ENCODE measurements at places on chromosomes 6 and 20.

DNA sequence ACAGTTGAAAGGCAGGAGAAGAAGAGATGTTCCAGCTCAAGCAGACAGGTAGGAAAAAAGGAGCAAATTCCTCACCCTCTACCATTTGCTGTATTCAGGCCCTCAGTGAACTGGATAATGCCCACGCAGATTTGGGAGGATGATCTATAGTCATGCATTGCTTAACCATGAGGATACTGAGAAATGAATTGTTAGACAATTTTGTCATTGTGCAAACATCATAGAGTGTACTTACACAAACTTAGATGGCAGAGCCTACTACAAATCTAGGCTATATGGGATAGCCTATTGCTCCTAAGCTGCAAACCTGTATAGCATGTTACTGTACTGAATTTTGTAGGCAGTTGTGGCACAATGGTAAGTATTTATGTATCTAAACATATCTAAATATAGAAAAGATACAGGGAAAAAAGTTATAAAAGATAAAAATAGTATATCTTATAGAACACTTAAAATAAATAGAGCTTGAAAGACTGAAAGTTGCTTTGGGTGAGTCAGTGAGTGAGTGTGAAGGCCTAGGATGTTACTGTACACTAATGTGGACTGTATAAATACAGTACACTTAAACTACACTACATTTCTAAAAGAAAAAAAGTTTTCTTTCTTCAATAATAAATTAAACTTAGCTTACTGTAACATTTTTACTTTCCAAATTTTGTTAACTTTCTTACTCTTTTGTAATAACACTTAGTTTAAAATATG is 672.3 kb downstream of the UTRN start:
- no peak for DNase-seq

DNA sequence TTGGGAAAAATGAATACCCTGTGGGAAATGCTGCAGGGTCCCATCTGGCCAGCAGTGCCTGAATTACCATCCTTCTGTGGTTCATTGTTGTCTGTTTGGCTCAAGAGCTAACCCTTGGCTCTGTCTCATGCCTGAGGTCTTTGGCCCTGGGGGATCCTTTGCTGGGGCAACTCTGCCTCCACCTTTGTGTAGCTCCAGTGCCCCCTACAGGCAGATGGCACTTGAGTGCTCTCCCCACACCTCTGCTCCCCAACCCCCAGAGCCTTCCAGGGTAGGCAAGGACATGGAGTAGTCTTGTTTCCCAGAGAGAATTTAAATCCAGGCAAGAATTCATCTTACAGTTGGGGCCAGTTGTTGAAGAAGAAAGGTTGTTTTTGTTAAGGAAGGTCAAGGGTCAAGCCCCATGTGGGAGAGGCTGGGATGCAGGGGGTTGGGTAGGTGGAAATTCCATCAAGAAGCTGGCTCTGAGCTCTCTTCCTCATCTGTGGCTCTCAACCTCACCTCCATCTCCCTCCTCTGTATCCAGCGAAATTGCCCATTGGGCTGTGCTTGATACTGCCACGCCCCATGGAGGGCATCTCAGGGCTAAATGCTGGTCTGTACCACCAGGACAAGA is 44.2 kb downstream of the ZNF831 start:
- DNase-seq, result peak; percentile 61

DNA sequence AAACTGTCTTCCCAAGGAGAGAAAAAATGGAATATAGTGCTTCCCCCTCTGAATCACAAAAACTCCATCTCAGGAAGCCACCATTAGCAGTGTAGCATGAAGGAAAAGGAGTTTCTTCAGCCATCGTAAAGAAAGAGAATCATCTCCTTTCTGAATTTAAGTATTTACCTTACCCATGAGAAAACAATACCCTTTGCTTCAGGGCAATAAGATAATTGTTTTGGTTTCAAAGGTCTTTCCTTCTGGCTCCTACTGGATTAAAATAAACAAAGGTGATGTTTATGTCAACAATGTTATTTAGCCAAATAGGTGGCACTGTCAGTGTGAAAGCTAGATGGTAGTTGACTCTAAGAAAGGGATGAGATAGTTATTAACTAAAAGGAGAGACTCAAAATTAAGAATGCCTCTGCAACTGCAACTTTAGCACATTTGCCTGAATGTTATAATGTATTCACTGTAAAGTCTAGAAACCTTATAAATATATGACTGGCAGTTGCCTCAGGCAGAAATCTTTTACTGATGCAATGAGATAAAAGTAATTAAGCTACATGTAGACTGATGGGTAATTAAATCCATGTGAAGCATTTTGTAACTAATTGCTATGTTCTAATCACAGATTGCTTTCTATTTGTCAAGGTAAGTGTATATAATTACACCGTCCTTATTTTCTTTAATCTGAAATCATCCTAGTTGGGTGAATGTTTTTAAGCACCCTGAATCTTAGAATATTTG is 399.0 kb downstream of the CDKAL1 start:
- DNase-seq, result no peak

DNA sequence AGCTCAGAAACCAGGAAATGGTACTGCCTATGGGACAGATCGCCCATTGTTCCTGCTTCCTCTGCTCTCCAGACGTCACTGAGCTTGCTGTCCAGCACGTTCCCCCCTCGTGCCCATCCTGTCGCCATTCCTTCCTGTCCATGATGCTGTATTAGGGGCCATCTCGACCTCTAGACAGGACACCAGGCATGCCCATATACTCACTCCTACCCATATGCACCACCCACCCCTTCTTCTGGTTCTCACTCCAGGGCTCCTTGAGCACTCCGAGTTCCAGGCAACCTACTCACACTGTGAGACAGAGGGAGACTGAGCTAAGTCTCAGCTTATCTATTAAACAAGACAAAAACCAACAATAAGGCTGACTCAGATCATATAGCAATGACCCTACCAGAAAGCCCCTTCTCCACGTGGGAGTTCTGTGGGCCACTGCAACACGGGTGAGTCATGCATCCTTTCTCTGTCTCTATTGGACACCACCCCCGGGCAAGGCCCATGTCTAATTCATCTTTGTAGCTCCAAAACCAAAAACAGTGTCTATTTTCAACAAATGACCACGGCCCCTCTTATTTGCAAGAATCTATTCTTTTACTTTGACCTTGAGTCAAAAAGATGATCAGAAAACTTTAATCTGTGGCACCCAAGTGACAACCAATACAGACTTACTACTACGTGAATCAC is 65.7 kb downstream of the PSMG4 start:
- DNase-seq, result no peak

- no peak for DNase-seq
Observed at GRCh38 chr20:24747010-24747712, 201.9 kb upstream of the CST7 start.

Measured in stimulated activated CD8-positive, alpha-beta memory T cell treated with anti-CD3 and anti-CD28 coated beads, Interleukin-4, amount 100 ng/mL, for 1 hour (primary cell).